ENCODE measurements at places on chromosomes 1 and 21. TPM values are rescaled to one million over a fixed set of nuclear protein-coding genes. Genes with fewer than 3 reads are reported as not detected.
A peak's percentile ranks its signal among the peaks of the same experiment; 100 is the strongest.

LAPTM5 gene
- total RNA-seq, result 0.17 TPM

FABP3 gene
- total RNA-seq, result not detected

FALEC gene
- total RNA-seq, result not detected

OLFML2B gene
- total RNA-seq, result 22.7 TPM

RHOU gene
- 0.81 TPM for total RNA-seq

APOBEC4 gene
- total RNA-seq, result not detected

GNG12 gene
- 41.9 TPM for total RNA-seq

ITLN1 gene
- total RNA-seq, result not detected

SLC2A5 gene
- not detected for total RNA-seq

NR0B2 gene
- total RNA-seq, result not detected

ANGPTL3 gene
- not detected for total RNA-seq

MTARC2 gene
- 8.7 TPM for total RNA-seq

SEMA4A gene
- total RNA-seq, result 2.0 TPM

DNA sequence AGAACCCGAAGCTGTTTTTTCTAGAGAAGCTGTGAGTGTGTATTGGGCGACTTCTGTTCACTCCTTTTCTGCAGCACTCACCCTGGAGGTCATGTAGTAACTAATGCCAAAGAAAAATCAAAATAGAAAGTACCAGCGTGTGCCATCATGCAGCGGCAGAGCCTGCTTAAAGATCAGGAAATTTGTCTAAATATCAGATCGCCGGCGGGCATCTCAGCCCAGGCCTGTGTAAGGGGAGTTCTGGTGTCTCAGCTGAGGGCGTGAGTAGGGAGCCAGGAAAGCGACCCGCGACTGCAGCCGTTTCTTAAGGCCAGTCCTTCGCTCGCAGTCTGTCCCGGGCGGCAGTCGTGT, 768 bp downstream of the EDARADD start:
- DNase-seq, result peak; percentile 10

GRCh38 chr1:117653732-117654492, 48.1 kb downstream of the TENT5C start:
- DNase-seq, result no peak

- no peak for DNase-seq
These were observed 43.9 kb downstream of the SKI start for GRCh38 chr1:2271841-2272655.

DNA sequence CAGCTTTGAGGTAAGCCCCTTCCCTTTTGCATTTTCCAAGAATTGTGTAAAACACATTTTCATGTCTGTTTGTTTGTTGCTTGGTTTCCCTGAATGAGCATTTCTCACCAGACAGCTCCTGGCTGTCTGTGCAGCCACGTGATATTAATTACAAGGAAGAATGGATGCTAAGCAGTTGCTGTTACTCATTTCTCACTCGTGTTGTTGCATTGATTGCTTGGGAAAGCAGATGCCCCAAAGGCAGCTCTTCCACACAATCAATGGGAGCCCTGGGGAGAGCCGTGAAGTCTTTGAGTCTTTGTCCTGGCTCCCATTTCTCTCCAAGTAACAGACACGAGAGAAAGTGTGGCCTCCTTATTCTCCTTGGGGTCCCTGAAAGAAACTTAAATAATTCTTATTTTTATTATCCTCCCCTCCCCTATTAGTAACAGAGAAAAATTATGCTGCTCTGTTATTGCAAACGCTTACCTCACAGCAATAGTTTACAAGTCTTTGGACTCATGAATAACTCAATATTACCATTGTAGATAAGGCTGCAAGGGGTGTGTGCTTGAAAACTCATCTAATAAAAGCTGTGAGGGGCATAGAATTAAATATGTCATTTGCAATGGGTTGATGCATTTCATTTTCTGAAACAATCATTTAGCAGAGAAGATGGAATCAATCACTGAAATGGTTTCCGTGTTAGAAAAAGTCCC, 127.7 kb upstream of the CAMK1G start:
- DNase-seq, result no peak

- DNase-seq, result no peak
These were observed 55.1 kb upstream of the FASLG start for GRCh38 chr1:172603816-172604215.

GRCh38 chr1:39106801-39107327, 80.7 kb downstream of the NDUFS5 start:
- DNase-seq, result no peak

DNA sequence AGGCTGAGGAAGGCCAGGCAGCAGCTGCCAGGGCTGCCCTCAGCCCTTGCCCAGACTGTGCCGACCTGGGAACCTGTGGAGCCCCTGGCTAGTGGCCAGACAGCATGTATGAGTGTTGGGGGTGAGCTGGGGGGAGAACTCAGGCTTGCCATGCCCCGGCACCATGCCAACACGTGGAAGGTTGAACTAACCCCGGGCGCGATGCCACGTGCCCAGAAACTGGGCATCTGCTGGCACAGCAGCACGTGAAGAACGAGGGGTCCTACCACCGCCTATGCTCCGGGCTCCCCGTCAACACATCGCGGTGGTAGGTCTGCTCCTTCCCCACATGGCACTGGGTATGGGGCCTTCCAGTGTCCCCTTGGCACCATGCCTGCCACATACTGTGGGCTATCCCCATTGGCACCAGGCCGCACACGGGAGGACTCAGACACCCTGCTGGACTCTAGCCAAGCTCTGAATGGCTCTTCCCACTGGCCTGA, 68.7 kb downstream of the CASZ1 start:
- no peak for DNase-seq

- DNase-seq, result no peak
These were observed 115.7 kb downstream of the NEK7 start for GRCh38 chr1:198272492-198272891.

GRCh38 chr1:236107121-236107907, 35.0 kb upstream of the GPR137B start:
- no peak for DNase-seq

DNA sequence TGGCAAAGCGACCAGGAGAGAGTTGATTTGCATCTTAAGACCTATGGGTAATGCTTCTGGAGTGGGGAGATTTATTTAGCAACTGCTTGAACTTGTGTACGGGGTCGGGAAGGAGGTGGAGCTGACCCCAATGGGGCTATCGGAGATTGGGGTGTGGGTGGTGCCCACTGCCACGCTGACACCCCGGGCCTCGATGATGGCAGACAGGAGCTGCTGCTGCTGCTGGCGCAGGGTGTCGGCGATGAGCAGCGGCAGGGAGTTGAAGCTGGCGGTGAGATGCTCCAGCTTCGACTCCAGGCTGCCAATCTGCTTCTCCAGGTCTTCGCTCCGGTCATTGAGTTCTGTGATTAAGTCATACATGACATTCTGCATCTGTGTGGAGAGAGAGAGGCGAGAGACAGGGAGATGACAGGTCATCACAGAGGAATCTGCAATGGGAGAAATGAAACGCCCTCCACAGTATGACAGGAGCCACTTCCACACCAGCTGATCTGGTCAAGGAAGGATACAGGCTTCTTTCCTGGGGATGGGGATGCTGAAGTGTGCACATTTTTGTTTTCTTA, 100.0 kb upstream of the ADAR start:
- no peak for DNase-seq

- DNase-seq, result no peak
These were observed 37.0 kb upstream of the ADGRL4 start for GRCh38 chr1:79043506-79043905.

DNA sequence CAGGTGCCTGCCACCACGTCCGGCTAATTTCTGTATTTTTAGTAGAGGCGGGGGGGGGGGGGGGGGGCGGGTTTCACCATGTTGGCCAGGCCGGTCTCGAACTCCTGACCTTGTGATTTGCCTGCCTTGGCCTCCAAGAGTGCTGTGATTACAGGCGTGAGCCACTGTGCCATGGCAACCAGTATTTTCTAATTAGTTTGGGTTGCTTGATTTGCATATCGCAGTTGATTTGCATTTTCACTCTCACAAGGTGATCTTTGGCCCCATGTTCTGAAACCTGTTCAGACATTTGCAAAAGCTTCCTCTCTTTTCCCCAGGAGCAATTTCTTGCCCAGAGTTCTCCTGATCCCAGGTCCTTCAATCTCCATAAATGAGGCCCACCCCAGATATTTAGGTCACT, 1.7 kb downstream of the TOR3A start:
- DNase-seq, result no peak

GRCh38 chr1:185062710-185063370, 17.5 kb downstream of the RNF2 start:
- no peak for DNase-seq

- no peak for DNase-seq
These were observed 12.9 kb downstream of the MIIP start for GRCh38 chr1:12032161-12032621.

GRCh38 chr1:173153503-173153902, 53.6 kb downstream of the TNFSF4 start:
- DNase-seq, result no peak

DNA sequence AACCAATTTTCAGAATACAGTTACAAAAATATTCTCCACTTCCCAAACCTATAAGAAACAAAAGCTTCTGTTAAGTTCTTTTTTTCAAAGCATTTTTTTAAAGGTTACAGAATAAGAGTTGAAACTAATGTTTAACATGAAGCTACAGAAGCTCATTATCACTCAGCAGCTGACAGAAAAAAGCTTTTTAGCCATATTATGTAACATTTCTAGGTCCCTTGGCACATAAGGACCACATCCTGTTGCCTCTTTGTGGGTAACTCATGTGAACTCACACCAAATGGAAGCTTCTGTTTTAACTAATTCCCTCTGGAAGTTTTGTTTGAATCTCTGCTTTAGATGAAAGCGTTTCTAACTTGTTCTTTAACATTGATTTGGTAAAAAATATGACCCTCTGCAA, 242.5 kb upstream of the TMPRSS15 start:
- DNase-seq, result no peak

- no peak for DNase-seq
These were observed 8.8 kb upstream of the NLRP3 start for GRCh38 chr1:247407180-247407616.

- DNase-seq, result no peak
These were observed 185.1 kb downstream of the TM2D1 start for GRCh38 chr1:61539720-61540462.

DNA sequence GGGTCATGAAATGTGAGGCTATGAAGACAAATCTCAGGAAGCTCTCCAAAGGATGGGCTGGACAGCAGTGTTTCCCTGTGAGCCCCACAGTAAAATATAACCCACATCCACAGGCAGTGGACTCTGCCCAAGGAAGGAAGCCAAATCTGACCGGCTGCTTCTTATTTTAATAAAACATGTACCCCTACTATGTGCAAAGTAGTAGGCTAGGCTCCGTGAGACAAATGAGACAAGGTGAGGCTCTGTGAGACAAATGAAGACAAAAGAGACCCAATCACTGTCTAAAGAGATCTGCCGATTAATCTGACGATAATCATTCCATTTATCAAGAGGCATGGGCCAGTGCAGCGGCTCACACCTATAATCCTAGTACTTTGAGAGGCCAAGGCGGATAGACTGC, 2.1 kb downstream of the ASAP3 start:
- no peak for DNase-seq

DNA sequence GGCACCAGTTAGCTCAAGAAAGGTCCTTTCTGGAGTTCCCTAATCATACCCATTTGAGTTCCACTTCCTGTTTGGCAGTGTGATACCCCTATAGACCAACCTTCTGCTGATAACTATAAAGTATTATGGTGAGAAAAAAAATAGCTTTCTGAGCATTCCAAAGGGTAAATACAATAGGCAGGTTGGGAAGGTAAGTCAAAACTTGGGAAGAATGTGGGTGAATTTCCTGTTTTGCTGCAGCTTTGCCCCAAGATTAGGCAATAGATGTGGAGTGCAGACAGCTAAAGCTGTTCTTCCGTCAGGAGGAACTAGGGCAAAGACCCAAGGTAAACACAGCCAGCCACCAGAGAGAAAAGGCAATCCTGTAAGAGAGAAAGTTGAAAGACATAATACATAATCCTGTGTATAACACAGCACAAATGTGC, 49.9 kb upstream of the GUCA2A start:
- DNase-seq, result peak; percentile 22

DNA sequence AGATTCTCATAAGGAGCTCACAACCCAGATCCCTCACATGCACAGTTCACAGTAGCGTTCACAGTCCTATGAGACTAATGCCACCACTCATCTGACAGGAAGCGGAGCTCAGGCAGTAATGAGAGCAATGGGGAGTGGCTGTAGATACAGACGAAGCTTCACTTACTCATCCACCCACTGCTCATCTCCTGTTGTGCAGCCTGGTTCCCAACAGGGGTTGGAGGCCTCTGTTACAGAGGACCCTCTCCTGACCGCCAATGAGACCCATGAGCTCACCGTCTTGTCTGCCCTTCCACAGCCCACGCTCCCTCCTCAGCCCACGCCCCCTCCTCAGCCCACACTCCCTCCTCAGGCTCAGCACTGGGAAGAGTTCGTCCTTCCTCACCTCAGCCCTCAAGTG, 39.6 kb downstream of the RSPH1 start:
- no peak for DNase-seq

DNA sequence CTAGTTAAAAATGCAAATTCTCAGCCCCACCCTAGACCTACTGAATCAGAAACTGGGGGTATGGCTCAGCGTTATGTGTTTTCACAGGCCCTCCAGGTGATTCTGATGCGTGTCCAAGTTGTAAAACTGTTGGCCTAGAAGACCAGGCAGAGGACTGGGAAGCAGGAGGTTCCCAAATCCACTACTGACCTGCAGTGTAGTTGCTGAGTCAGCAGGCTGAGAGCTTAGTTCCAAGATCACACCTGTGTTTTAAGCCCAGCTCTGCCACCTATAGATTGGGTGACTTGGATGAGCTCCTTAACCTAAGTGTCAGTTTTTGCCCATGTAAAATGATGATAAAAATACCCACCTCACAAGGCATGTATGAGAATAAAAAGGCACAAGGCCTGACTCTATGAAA, 4.1 kb downstream of the GRHL3 start:
- no peak for DNase-seq

- DNase-seq, result peak; percentile 35
These were observed 180.8 kb upstream of the KCNK2 start for GRCh38 chr1:214901718-214902117.

- DNase-seq, result no peak
These were observed 352.5 kb downstream of the ZNF326 start for GRCh38 chr1:90347366-90347765.

DNA sequence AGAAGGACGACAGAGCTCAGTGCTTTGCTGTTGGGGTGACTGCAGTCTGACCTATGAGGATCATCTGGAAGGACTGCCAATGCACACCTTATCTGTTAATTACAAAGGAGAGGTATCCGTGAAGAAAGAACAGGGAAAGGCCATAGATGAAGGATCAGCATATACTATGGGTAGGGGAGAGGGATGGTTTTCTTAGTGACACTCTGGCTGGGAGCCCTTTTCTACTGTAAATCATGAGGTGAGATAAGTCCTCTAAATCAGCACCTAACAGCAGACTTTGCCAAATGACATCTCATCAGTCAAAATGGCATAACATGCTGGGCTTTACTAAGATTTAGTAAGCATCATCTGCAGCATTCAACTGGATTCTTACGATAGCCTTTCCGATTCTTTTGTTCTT, 100.0 kb downstream of the PLPPR5 start:
- no peak for DNase-seq

DNA sequence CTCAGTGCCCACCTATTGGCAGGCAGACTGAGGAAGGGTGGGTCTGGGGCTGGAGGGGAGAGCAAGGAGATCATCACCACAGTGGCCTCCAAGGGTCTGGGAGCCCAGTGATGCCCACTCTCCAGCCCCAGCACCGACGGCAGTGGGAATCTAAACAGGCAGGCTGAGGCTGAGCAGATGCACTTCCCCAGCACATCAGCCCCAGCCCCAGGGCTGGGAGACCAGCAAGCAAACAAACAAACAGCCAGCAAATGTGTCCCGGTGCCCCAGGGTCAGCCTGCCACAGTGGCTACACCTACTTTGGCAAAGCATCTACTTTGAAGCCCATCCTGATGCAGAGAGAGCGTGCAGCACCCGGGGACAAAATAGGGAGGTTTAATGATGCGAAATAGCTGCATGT, 216.3 kb upstream of the ZC3H12A start:
- DNase-seq, result no peak

GRCh38 chr1:146013559-146013922, 8.0 kb downstream of the HJV start:
- DNase-seq, result no peak
